Cardiac muscle cell (in vitro differentiated cells and primary cell): ENCODE measurements at places on chromosomes 11 and 22.

DNA sequence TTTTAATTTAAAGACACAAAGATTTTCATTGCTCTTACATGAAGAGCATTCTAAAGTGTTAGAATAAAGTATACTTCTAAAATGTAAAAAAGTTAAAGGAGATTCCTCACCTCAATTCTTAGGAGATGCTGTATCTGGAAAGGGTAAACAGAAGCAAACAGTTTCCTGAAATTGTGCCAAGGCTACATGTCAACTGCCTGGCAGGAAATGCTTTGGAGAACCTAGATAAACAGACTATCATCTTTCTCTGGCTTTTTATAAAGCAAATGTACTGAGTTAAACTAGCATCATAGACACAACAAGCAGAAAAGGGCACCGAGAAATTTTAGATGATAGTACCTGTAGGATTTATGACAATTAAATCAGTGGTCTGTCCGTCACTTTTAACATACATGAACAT lies 24.7 kb upstream of the AKIP1 start:
- no peaks in the 10 kb centered on the region for H3K36me3 ChIP-seq
- no peaks in the 10 kb centered on the region for H3K4me1 ChIP-seq
- peak; percentile 38 for DNase-seq

GRCh38 chr11:73584831-73585230 lies 13.1 kb downstream of the FAM168A start:
- no peak for DNase-seq
- no peaks in the 10 kb centered on the region for H3K36me3 ChIP-seq
- H3K4me1 ChIP-seq = no peaks in the 10 kb centered on the region

GRCh38 chr22:44473580-44473979 lies 24.5 kb downstream of the RTL6 start:
- no peak for DNase-seq
- no peak overlapping the region for H3K27ac ChIP-seq
- H3K36me3 ChIP-seq = no peaks in the 10 kb centered on the region
- H3K27me3 ChIP-seq = no peaks in the 10 kb centered on the region
- H3K4me1 ChIP-seq = no peaks in the 10 kb centered on the region
- no peak overlapping the region for H3K4me3 ChIP-seq

DNA sequence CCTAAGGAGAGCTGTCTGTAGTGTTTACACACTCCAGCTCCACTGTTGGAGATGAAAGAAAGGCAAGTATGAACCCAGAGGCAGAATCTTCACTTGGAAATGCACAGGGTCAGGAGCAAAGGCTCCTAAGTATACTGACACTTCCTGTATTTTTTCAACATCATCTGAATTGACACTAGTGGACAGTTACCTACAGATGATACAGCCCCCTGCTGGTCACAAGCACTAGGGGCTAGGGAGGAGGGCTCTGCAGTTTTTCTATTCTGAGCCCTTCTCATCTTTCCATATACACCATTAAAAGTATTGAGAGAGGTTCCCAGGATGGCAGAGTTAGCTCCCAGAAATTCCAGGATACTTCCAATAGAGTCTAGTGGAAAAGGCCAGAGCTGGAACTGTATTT lies 290.3 kb upstream of the API5 start:
- no peak overlapping the region for H3K27ac ChIP-seq
- no peak overlapping the region for H3K4me3 ChIP-seq
- no peaks in the 10 kb centered on the region for H3K36me3 ChIP-seq
- DNase-seq = peak; percentile 19
- no peaks in the 10 kb centered on the region for H3K27me3 ChIP-seq
- H3K4me1 ChIP-seq = no peaks in the 10 kb centered on the region

DNA sequence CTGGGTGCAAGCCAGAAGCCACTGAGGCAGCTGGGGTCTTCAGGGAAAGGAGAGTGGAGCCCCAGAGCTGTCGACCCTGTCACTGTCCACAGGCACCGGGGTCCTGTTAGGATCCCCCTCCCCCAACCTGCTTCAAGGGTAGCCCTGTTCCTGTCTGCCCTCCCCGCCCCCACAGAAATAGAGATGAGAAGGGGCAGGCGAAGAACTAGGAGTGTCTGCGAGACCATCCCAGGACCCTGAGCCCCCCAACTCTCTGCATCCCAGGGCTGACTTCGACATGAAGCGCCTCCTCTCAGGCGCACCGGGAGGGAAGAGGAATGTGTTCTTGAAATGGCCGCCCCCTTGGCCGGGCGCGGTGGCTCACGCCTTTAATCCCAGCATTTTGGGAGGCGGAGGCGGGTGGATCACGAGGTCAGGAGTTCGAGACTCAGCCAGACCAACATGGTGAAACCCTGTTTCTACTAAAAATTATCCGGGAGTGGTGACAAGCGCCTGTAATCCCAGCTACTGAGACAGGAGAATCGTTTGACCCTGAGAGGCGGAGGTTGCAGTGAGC lies 607 bp upstream of the ZNF70 start:
- H3K27me3 ChIP-seq = no peaks in the 10 kb centered on the region
- peak; percentile 39 for DNase-seq
- peak overlapping the region; percentile 94 for H3K27ac ChIP-seq
- H3K36me3 ChIP-seq = no peaks in the 10 kb centered on the region

- H3K27me3 ChIP-seq = no peaks in the 10 kb centered on the region
- DNase-seq = no peak
- no peak overlapping the region for H3K4me3 ChIP-seq
- H3K4me1 ChIP-seq = peaks cover 21% of the 10 kb centered on the region
- peaks cover 15% of the 10 kb centered on the region for H3K36me3 ChIP-seq
Measured at GRCh38 chr11:63760487-63761079, 8.0 kb downstream of the ZFTA start.

- H3K4me3 ChIP-seq = no peak overlapping the region
- DNase-seq = no peak
- no peaks in the 10 kb centered on the region for H3K36me3 ChIP-seq
- no peak overlapping the region for H3K27ac ChIP-seq
Measured at GRCh38 chr22:16987822-16988221, 20.2 kb downstream of the GAB4 start.

DNA sequence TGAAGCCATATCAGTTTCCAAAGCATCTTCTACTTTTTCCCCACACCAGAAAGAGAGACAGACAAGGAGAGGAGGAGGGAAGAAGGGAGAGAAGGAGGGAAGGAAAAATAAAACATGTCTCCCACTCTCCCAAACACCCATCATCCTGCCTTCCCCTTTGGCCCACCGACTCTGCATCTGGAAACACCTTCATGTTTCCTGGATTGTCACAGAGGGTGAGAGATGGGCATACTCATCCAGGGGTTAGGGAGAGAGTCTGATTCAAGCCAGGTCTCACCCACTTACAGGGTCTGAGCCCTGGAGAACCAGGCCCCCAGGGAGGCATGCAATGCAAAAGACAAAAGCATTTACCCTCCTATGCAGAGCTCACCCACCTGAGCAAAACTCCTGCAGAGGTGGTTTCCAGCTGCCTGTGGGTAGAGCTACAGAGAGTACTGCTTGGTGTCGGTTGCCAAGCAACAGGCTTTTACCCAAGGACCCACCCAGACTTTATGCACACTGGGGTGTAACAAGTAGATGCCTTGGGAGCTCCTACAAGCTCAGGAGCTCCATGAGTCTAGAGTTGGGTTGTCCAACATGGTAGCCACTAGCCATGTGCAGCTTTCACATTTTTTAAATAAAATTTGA lies 33.4 kb downstream of the MN1 start:
- no peaks in the 10 kb centered on the region for H3K36me3 ChIP-seq
- no peaks in the 10 kb centered on the region for H3K27me3 ChIP-seq
- no peaks in the 10 kb centered on the region for H3K4me1 ChIP-seq
- no peak overlapping the region for H3K4me3 ChIP-seq
- no peak for DNase-seq

GRCh38 chr22:49487950-49488349 lies 339.7 kb downstream of the BRD1 start:
- no peak overlapping the region for H3K4me3 ChIP-seq
- H3K36me3 ChIP-seq = no peaks in the 10 kb centered on the region
- H3K27ac ChIP-seq = no peak overlapping the region
- no peak for DNase-seq
- no peaks in the 10 kb centered on the region for H3K4me1 ChIP-seq

GRCh38 chr11:70175236-70175698 lies 27.8 kb upstream of the FADD start:
- DNase-seq = no peak
- no peaks in the 10 kb centered on the region for H3K27me3 ChIP-seq
- H3K4me3 ChIP-seq = no peak overlapping the region
- H3K36me3 ChIP-seq = no peaks in the 10 kb centered on the region
- no peaks in the 10 kb centered on the region for H3K4me1 ChIP-seq

DNA sequence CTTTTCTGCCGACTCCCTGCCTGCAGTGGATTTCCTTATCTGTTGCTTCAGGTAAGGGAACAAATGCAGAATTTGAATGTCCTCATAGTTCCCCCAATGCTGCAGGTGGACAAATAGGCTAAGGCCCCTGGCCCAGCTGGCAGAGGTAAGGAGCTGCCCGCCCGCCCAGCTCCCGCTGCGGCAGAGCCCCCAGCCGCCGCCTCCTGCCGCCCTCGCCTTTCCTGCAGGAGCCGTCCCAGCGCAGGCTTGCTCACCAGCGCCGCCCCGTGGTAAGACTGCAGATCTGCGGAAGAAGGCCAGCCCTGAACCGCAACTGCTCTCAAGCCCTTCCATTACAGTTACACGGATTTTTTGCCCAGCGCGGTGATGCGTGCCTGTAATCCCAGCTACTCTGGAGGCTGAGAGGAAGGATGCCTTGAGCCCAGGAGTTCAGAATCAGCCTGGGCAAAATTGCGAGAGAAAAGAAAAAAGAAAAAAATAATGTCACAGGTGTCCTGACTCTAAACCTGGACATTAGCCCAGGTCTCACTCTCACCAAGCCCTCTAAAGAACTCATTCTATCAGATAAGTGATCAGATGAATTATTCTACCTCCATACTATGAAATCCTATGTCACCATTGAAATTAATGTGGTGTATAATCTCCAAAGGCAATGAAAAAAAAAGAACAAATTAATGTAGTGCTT lies 51.2 kb upstream of the EMID1 start:
- no peaks in the 10 kb centered on the region for H3K27me3 ChIP-seq
- H3K27ac ChIP-seq = no peak overlapping the region
- no peaks in the 10 kb centered on the region for H3K36me3 ChIP-seq
- H3K4me3 ChIP-seq = no peak overlapping the region
- DNase-seq = peak; percentile 84

DNA sequence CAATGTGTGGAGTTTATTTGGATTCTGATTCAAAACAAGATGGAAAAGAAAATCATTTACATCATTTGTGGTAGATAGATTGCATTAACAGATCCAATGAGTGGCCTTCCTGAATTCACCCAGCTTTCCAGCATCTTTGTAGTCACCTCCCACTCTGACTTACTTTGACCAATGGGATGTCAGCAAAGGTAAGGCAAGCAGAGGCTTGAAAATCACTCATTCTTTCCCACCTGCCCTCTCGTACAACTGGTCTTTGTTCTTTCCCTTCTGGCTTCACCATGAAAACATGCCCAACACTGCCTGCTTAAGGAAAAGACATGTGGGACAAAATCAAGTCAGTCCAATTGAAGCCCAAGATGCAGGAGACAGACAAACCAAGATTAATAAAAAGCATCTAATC lies 202.1 kb downstream of the TTC28 start:
- no peak for DNase-seq
- H3K4me3 ChIP-seq = no peak overlapping the region
- no peaks in the 10 kb centered on the region for H3K36me3 ChIP-seq

GRCh38 chr11:70477609-70478008 lies 79.3 kb downstream of the CTTN start:
- no peak overlapping the region for H3K27ac ChIP-seq
- peak; percentile 23 for DNase-seq
- H3K27me3 ChIP-seq = no peaks in the 10 kb centered on the region
- H3K4me1 ChIP-seq = peaks cover 16% of the 10 kb centered on the region

GRCh38 chr22:49551446-49551845 lies 276.2 kb downstream of the BRD1 start:
- DNase-seq = no peak
- H3K4me3 ChIP-seq = no peak overlapping the region
- no peak overlapping the region for H3K27ac ChIP-seq
- no peaks in the 10 kb centered on the region for H3K4me1 ChIP-seq

GRCh38 chr11:86161336-86161735 lies 83.2 kb upstream of the EED start:
- no peak overlapping the region for H3K4me3 ChIP-seq
- no peaks in the 10 kb centered on the region for H3K36me3 ChIP-seq

GRCh38 chr11:130499828-130500227 lies 51.4 kb downstream of the ADAMTS15 start:
- DNase-seq = no peak
- no peak overlapping the region for H3K4me3 ChIP-seq
- H3K36me3 ChIP-seq = no peaks in the 10 kb centered on the region

DNA sequence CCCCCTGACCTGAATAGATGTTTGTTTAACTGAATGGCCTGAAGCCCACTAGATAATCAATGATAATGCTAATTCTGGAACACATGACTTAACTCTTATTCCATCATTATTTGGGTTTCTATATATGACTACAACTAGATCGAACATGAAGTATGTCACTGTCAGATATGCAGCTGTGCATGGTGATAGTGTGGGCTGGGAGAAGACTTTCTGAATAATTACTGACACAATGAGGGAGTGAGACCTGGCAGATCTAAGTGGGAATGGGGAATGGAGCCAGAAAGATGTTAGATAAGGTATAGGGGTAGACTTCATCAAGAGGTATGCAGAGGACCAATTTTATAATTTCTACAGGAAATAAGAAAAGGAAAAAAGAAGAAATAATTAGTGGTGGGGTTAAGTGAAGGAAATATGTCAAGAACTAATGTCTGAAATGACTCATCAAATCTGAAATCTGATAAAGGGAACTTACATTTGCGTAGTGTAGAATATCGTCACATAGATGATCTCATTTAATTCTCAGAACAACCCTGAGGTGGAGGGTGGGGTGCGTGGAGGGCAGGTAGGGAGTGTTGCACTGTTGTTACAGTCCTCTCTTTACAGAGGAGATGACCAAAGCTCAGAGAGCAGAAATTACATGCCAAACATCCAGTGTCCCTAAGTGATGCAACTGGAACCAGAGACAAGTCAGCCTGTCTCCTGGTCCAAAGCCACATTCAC lies 68.2 kb upstream of the EED start:
- H3K36me3 ChIP-seq = no peaks in the 10 kb centered on the region
- H3K27ac ChIP-seq = no peak overlapping the region
- no peaks in the 10 kb centered on the region for H3K27me3 ChIP-seq
- peaks cover 12% of the 10 kb centered on the region for H3K4me1 ChIP-seq
- no peak overlapping the region for H3K4me3 ChIP-seq

GRCh38 chr22:40404251-40405177 lies 34.1 kb downstream of the SGSM3 start:
- H3K27ac ChIP-seq = peak overlapping the region; percentile 39
- no peaks in the 10 kb centered on the region for H3K27me3 ChIP-seq
- H3K36me3 ChIP-seq = peaks cover 17% of the 10 kb centered on the region

GRCh38 chr11:69475866-69476471 lies 5.5 kb upstream of the LINC01488 start:
- H3K27ac ChIP-seq = no peak overlapping the region
- H3K4me1 ChIP-seq = peaks cover 3% of the 10 kb centered on the region
- H3K36me3 ChIP-seq = no peaks in the 10 kb centered on the region
- H3K4me3 ChIP-seq = no peak overlapping the region
- H3K27me3 ChIP-seq = no peaks in the 10 kb centered on the region

DNA sequence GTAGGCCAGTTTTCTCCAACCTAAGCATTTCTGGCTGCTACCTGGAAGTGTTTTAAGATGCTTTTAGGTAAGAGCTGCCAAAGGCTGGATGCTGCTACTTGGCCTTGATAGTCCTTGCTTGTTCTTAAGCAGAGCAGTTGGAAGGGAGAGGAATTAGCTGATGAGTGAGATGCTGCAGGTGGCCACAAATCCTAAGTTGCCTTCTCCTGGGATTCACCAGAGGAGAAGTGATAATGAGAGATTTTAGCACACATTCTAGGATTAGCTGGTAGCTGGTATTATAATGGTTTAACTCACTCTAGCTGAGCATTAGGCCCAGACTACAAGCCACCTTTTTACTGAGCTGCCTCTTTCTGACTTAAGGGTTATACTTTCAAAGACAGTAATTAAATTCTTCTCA lies 442.9 kb upstream of the RAG2 start:
- no peaks in the 10 kb centered on the region for H3K27me3 ChIP-seq
- peaks cover 9% of the 10 kb centered on the region for H3K4me1 ChIP-seq
- DNase-seq = no peak
